Upper lobe of right lung (tissue), 1 donor: ENCODE measurements at places on chromosomes 1 and 21. TPM values are rescaled to one million over a fixed set of nuclear protein-coding genes. Genes with fewer than 3 reads are reported as not detected.

DNA sequence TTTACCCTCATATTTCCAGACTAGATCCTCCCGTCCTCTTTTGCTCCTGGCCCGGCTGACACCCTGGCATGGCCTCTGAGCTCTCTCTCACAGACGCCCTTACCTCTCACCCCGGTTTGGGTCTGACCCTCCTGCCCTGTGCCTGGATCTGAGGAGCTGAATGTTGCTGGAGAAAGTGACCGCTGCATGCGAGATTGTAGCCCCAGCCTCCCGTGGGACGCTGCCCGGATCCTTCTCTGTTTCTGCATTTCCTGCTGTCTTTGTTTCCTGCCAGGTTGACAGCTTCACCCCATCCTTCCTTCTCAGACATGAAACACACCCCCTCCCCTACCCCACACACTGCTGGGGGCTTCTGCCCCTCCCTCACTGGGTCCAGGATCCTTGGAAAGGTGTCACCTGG, 9.5 kb downstream of the FAM131C start:
- no peaks in the 10 kb centered on the region for H3K36me3 ChIP-seq
- H3K27me3 ChIP-seq: no peaks in the 10 kb centered on the region
- DNase-seq: no peak
- no peak overlapping the region for H3K4me3 ChIP-seq

- no peak overlapping the region for H3K27ac ChIP-seq
- H3K4me3 ChIP-seq: no peak overlapping the region
- no peak for DNase-seq
- no peaks in the 10 kb centered on the region for H3K4me1 ChIP-seq
Observed at GRCh38 chr1:78113156-78113916, 67.6 kb downstream of the GIPC2 start.

GRCh38 chr1:91885716-91886506, at the start of gene TGFBR3:
Gene TGFBR3, minus strand, starts transcription at chr1:91886151. Its CDS starts 24,620 bp downstream, at chr1:91861531.
- H3K4me1 ChIP-seq: peaks cover 3% of the 10 kb centered on the region
- H3K36me3 ChIP-seq: no peaks in the 10 kb centered on the region
- H3K27me3 ChIP-seq: no peaks in the 10 kb centered on the region
- peak; percentile 95 for DNase-seq
- peak within 1 kb of the TSS; percentile 92 for H3K27ac ChIP-seq
- H3K4me3 ChIP-seq: peak within 1 kb of the TSS; percentile 79

- H3K4me1 ChIP-seq: no peaks in the 10 kb centered on the region
- no peaks in the 10 kb centered on the region for H3K36me3 ChIP-seq
- H3K4me3 ChIP-seq: no peak within 1 kb of the TSS
- DNase-seq: no peak
- no peaks in the 10 kb centered on the region for H3K27me3 ChIP-seq
- H3K27ac ChIP-seq: no peak within 1 kb of the TSS
Observed at GRCh38 chr1:109539676-109540075, at the start of gene GPR61. Gene GPR61, plus strand, starts transcription at chr1:109539872. Its CDS starts 3,151 bp downstream, at chr1:109543023.

- peaks cover 14% of the 10 kb centered on the region for H3K4me1 ChIP-seq
- H3K4me3 ChIP-seq: no peak overlapping the region
- no peaks in the 10 kb centered on the region for H3K36me3 ChIP-seq
- H3K27ac ChIP-seq: no peak overlapping the region
- DNase-seq: peak; percentile 41
- no peaks in the 10 kb centered on the region for H3K27me3 ChIP-seq
Observed at GRCh38 chr1:228079013-228079412, 3.5 kb upstream of the ARF1 start.

The ALG6 gene
- total RNA-seq: 9.1 TPM

The GRIK3 gene
- not detected for total RNA-seq

DNA sequence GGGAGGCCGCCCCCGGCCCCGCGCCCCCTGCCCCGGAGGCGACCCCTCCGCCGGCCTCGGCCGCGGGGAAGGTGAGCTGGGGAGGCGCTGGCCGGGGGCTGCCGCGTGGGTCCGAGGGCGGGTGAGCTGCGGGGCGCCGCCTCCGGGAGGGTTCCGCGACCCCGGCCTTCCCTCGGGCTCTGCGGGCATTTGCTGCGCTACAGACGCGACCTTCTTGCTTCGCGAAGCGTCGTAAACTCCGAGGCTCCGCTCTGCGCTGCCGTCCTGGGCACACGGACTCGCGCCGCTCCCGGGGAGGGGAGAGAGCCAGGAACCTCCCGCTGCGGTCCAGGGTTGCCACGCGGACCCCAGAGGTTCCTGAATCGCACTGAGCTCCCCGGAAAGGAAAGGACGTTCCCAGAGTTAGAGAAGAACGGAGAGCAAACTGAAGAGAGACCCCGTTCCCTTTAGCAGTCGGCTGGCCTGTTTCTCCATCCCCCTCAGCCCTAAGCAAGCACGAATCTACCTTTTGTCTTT, 345 bp downstream of the SLX9 start:
- no peak for DNase-seq
- H3K27ac ChIP-seq: peak overlapping the region; percentile 70
- peaks cover 15% of the 10 kb centered on the region for H3K4me1 ChIP-seq
- H3K4me3 ChIP-seq: peak overlapping the region; percentile 98
- peaks cover 14% of the 10 kb centered on the region for H3K36me3 ChIP-seq

The MDM4 gene
- total RNA-seq: 84.5 TPM

The NECTIN4 gene
- 5.4 TPM for total RNA-seq

DNA sequence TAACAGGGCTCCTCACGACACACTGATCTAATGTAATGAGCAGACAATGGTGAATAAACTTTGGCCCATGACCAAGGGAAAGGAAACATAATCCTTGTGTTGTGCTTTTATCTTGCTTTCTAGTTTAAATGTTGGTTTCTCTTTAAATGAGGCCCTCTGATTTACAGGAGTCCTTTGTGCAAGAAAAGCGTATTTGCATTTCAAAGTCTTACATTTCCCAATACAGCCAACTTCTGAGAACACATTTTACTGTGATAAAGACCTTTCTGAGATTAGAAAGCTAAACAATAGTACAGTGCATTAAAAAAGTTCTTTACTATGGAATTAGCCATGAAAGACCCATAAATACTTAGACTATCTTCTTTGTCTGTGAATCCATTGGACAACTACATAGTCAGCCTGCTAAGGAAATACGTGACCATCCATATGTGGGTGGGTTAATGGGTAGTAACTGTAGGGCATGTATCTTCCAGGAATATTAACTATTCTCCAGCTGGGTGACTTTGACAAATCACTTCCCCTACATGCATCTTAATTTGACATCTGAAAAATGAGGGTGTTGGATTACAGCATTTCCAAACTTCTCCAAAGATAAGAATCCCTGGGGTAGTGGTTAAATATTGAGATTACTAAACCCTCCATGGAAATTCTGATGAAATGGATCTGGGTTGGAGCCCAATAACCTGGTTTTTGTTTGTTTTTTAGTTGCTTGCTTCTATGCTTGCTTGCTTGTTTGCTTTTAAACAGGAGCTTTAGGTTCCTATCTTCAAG, 50.3 kb upstream of the USP1 start:
- H3K4me3 ChIP-seq: no peak overlapping the region
- no peak overlapping the region for H3K27ac ChIP-seq
- no peaks in the 10 kb centered on the region for H3K4me1 ChIP-seq
- no peak for DNase-seq
- H3K36me3 ChIP-seq: no peaks in the 10 kb centered on the region

The AMY1B gene
- 4.1 TPM for total RNA-seq

The DNASE2B gene
- 21.7 TPM for total RNA-seq

GRCh38 chr1:180639871-180640270, 8.0 kb downstream of the XPR1 start:
- no peaks in the 10 kb centered on the region for H3K27me3 ChIP-seq
- no peaks in the 10 kb centered on the region for H3K4me1 ChIP-seq
- no peaks in the 10 kb centered on the region for H3K36me3 ChIP-seq
- no peak for DNase-seq
- no peak overlapping the region for H3K27ac ChIP-seq

- H3K27ac ChIP-seq: no peak overlapping the region
- H3K4me3 ChIP-seq: no peak overlapping the region
- no peaks in the 10 kb centered on the region for H3K36me3 ChIP-seq
- H3K4me1 ChIP-seq: no peaks in the 10 kb centered on the region
- DNase-seq: no peak
Observed at GRCh38 chr1:177132141-177132540, 32.4 kb downstream of the ASTN1 start.

DNA sequence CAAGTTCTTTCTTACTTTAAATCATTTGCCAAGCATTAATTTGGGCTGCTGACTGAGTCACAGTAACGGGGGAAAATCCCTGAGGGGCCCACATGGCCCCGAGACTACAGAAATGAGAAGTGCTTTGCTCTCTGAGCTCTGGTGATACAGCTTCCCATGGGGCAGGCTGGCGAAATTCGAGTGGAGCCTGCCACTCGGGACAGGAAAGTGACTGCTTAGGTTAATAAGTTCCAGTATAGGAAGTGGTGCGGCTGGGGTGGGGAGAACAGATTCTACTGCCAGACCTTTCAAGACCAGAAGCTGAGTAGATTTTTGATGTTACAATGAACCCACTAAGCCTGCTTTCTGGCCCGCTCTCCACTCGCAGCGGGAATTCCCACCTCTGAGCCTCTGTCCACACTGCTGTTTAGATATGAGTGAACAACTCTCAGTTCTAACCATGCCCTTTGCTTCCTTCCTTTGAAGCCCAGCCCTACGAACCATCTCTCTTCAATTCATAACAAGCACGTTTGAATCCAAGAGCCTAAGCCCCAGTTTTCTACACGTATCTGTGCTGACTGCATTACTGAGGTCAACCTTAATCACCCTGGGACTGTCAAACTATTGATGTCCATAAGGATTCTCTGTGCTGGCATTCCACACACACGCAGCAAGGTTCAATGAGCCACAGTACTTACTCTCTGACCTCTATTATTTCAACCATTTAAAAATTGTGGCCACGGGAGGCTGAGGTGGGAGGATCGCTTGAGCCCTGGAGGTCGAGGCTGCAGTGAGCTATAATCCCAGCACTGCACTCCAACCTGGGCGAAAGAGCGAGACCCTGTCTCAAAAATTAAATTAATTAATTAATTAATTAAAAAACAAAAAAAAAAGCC, 9.6 kb downstream of the ZBTB17 start:
- no peaks in the 10 kb centered on the region for H3K27me3 ChIP-seq
- DNase-seq: peak; percentile 70
- H3K36me3 ChIP-seq: peaks cover 20% of the 10 kb centered on the region
- H3K4me1 ChIP-seq: peaks cover 47% of the 10 kb centered on the region
- H3K4me3 ChIP-seq: no peak overlapping the region

The FAM72C gene
- not detected for total RNA-seq

DNA sequence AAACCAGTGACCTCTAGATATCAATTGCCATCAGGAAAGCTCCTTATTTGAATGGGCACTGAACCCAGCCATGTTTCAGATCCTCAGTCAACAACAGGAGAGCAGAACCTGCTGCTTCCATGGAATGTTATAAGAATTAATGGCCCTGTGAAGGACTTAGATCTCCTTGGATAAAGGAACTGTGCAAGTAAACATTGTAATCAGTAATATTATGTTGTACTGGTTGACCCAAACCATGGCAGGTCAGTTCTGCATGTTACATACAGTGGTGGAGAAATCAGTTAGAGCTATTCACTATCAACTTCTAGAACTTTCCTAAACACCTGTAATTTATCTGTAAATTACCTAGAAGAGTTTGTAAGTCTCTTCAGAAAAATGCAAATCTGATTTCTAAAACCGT, 11.2 kb upstream of the CLDN8 start:
- peaks cover 8% of the 10 kb centered on the region for H3K4me1 ChIP-seq
- no peak for DNase-seq
- H3K36me3 ChIP-seq: no peaks in the 10 kb centered on the region
- H3K4me3 ChIP-seq: no peak overlapping the region
- H3K27ac ChIP-seq: no peak overlapping the region
